ENCODE measurements at places on chromosomes 7 and 10.

DNA sequence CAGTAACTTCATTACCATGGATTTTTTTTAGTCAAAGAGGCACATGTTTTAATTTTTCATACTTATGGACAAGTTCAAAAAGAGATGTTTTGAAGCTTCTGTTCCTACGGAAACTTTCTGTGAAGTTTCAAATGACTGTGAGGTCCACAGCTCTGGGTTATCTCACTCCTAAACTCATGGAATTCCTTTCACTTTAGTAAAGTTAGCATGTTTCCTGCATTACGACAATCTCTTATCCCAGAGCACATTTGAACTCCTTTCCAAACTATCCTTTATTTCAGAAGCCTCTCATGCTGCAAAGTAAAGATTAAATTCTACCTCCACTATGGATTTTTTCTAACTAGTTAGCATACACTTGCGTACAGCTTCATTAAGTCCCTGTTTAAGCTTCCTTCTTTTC is 15.3 kb upstream of the ADD3 start:
- DNase-seq = no peak

DNA sequence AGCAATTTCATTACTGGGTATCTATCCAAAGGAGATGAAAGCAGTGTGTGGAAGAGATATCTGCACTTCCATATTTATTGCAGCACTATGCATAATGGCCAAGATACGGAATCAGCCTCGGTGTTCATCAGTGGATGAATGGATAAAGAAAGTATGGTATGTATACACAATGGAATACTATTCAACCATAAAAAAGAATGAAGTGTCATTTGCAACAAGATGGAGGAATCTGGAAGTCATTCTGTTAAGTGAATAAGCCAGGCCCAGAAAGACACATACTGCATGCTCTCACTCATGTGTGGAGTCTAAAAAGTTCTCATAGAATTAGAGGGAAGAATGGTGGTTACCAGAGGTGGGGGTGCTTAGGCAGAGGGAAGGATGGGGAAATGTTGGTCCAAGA is 35.3 kb downstream of the CREM start:
- no peak for DNase-seq

GRCh38 chr10:114259824-114260223 is 20.8 kb downstream of the VWA2 start:
- DNase-seq = no peak

GRCh38 chr7:137628216-137628615 is 218.6 kb downstream of the DGKI start:
- peak; percentile 76 for DNase-seq

- no peak for DNase-seq
These were observed 256.4 kb upstream of the SLC26A5 start for GRCh38 chr7:103702454-103702853.

DNA sequence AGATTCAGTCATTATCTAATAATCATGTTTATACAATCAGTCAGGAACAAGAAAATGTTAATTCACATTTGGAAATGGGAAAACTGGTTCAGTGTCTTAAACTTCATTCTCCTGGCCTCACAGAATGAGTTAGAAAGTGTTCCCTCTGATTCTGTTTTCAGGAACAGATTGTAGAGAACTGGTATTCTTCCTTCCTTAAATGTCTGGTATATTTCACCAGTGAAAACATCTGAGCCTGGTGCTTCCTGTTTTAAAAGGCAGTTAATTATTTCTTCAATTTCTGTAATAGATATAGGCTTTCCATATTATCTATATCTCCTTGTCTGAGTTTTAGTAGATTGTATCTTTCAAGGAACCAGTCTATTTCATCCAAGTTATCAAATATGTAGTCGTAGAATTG is 97.1 kb upstream of the TMEM168 start:
- DNase-seq = no peak

DNA sequence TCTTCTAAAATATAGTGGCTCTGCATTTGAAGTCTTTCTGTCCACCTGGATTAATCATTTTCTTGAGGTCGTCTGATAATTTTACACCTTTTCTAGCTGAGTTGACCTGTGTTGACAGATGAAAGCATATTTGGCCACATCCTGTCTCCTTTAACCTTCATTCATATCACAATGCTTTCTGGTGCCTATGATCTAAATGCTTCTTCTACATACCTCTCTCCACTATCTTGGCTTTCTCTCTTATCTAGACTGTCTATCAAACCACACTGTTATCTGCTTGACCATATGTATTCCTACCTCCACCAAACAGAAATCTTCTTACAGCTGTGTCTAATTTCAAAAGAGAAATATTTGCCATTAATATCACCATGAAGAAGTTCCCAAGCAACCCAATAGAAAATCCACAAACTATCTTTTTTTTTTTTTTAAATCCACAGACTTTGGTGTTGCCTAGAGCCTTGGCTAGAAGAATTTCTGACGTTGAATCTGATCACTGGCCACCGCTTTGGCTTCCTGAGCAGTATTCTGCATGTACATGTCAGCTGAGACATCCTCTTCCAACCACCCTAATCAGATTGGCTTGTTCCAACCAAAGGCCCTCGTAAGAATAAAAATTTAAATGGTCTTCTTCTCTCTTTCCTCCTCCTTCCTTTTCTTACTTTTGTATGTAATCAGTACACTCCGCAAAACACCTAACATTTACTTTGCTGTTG is 66.3 kb upstream of the SP4 start:
- DNase-seq = no peak

- no peak for DNase-seq
These were observed 1.2 kb downstream of the MACROH2A2 start for GRCh38 chr10:70053841-70054288.

- DNase-seq = no peak
These were observed 469.9 kb downstream of the CCSER2 start for GRCh38 chr10:84798312-84798711.

DNA sequence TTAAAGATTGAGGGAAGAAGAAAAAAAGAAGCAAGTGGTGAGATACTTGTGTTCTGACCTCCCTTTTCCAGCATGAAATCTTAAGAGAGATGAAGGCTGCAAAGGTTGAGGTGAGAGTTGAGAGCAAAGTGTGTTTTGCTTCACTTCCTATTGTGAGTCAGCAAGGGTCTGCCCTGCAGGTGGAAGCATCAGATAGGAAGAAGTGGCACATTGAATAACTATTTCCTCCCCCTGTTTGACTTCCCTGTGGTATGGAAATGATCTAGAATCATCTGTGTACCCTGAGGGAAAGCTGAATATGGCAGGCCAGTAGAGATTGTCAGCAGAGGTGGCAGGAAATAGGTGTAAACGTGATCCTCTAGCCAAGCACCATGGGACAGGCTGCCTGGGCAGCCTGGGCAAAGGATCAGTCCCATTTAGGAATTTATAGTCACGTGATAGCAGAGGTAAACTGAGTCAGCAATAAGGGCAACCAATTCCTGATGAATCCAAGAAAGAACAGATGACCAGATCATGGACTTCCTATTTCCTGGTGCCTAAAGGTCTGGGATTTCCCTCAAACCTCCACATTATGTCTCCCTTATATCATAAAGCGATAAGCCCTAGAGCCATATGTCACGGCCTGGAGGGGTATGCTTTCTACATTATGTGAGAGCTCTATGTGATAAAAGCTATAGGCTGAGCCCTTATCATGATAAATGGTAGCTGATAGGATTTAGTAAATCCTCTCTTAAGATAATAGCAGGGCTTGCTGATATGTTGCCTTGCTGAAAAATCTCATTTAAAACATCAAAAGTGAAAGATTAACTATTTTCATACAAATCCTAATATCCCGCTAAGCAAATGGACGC is 287.0 kb downstream of the MDFIC start:
- no peak for DNase-seq

DNA sequence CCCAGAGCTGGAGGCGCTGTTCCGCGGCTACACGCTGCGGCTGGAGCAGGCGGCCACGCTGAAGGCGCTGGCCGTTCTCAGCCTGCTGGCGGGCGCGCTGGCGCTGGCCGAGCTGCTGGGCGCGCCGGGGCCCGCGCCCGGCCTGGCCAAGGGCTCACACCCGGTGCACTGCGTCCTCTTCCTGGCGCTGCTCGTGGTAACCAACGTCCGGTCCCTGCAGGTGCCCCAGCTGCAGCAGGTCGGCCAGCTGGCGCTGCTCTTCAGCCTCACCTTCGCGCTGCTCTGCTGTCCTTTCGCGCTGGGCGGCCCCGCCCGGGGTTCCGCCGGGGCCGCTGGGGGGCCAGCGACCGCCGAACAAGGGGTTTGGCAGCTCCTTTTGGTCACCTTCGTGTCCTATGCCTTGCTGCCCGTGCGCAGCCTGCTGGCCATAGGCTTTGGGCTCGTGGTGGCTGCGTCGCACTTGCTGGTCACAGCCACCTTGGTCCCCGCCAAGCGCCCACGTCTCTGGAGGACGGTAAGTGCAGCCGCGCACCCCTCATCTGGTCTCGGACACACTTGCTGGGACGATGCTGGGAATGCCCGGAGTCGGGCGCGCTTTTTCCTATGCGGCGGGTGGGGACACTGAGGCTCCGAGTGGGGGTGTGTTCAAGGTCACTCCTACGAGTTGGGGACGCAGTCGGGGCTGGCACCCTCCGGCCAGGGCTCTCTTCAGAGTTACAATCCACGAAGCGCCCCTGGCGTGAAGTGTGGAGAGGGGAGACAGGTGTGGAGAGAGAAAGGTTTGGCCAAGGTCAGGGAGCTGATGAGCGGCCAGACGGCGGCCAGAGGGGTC is 717 bp downstream of the ADCY1 start:
- DNase-seq = peak; percentile 14

DNA sequence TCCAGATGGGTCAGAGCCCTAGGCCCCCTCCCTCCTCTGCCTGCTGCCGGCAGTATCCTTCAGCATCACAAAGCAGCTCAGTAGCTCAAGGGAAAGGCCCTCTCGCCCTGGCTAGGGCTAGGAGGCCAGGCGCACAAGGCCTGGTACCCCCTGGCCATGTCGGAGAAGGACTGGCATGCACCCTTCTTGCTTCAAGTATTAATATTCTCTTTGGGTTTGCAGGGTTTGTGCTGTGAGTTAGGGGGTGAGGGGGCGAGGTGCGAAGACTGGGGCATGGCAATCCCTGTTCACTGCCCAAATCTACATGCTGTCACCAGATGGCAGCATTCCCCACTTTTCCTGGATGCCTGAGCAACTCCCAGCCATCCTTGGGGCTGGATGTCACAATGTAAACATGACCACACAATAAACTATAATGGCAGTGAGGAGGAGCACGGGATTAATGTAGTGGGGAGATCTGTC is 105.2 kb downstream of the NEURL1 start:
- DNase-seq = peak; percentile 75

DNA sequence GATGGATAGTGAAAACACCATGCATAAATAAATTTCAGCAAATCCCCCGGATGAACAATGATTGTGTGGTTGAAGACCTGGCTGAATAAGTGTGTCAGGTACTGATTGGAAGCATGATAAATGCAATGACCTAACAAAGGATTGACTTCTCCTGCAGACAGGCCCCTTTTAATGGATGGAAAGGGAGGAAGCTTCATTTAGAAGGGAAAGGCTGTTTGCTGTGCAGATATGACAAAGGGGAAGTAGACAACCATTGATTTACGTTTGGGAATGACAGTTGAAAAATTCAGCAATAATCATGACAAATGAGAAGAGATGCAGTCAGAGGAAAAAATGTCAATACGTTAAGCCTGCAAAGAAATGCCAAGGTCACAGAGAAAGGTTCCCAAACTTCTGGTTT is 503.8 kb downstream of the LRMDA start:
- no peak for DNase-seq

GRCh38 chr10:865924-866576 is 65.5 kb downstream of the LARP4B start:
- DNase-seq = no peak

DNA sequence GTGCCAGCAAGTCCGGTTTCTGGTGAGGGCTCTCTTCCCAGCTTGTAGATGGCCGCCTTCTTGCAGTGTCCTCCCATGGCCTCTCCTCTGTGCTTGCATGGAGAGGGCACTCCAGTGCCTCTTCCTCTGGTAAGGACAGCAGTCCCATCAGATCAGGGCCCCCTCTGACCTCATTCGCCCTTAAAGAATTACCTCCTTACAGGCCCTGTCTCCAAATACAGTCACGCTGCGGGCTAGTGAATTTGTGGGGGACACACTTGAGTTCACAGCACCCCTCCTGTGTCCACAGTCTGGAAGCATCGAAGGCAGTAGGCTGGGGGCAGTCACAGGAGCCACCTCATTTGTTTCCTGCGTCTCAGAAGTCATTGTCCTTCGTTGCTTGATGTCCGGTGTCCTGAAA is 54.6 kb downstream of the LHPP start:
- DNase-seq = no peak

DNA sequence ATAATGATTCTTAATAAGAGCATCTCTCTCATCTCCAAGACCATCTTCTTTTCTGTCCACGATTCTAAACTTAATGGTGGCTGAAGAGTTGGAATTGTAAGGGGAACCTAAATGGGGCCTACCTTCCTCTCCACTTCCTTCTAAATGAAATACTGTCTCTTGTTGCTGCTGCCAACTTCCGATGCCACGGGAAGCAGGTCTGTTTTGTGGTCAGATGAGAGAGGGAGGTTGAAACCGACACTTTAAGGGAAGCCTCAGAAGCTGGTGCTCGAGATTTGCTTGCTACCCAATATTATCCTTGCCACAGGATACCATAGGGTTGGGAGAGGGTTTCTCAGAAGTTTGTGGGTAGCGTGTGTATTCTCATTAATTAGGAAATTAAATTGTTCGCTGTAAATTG is 464.1 kb downstream of the SUGCT start:
- DNase-seq = no peak

DNA sequence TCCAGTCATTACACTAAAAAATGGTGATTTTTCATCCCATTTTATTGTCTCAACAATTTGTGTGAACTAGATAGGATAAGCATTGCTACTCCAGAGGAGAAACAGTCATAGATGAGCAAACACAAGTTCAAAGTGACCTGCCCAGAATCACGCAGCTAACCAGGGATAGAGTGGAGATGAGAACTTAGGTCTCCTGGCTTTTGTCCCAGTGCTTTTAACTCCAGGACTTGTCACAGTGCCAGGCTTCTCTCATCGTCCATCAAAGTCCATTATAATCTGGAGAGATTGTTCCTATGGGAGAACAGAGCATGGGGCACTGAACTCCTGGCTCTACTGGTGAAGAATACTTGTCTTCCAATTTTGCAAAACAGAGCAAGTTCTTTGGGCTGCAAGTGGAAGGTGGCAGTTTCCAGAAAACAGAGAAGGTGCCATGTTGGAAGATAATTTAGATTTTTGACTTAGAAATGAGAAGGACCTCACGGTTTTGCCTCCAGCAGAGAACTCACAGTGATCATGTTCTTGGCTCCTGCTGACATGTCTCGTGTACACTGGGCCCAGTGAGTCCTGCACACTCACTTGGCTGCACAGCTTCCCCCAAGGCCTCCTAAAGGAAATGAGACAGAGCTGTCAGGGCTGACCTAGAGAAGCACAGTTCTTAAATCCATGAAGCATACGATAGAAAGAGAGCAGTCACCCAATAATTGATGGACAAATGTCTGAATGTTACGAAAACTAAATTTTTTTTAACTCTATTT is 322.9 kb upstream of the NRP1 start:
- DNase-seq = no peak

DNA sequence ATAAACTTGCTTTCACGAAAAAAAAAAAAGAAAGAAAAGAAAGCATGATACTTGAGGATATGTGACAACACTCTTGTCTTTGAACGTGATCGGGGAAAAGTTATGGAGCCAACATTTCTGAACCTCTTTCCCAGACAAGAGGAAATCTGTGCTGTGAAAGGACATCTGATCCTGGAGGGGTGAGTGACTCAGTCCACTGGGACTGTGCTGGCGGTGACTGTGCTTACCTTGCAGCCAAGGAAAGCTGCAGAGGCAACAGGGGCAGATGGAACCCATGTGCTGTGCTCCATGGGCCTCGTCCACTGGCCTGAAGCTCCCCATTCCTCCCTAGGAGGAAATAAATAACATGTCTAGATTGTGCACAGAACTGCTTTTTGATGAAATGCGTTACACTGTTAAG is 116.5 kb upstream of the RAB11FIP2 start:
- DNase-seq = no peak

- DNase-seq = no peak
These were observed 6.9 kb downstream of the KMT2E start for GRCh38 chr7:105020926-105021325.

All from hippocampal formation (tissue), 2 donors.